Nucleus accumbens (tissue), 56 donors: ENCODE measurements at places on chromosomes 11 and 22.

DNA sequence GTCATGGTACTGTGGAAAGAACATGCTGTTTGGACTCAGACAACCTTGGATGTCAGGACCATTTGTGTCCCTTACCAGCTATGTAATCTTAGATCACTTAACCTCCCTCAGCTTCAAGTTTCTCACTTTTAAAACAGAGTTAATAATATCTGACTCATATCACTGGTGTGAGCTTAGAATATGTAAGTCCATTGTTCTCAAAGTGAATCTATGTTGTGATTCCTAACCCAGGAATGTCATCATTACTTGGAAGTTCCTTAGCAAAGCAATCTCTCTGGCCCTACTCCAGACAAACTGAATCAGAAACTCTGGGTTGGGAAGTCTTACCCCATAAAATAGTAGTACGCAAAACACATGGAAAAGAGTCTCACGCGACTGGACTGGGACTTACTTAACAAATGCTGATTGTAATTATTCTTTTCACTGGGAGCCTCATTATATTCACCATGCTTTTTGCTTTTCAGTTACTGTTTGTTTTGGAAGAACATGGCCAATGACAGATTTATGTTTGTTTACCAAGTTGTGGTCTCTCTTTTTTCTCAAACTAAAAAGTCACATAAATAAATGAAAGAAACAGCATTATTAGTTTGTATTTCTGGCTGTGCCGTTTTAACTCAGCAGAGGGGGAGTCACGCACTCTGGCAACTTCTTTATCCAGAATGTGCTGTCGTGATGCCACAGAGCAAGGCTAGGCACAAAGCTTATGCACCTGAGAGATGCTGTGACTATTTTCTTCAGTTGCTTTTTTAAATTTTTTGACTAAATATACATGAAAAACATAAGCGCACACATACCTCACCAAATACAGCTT lies 217.7 kb upstream of the CTSC start:
- DNase-seq: no peak

- DNase-seq: peak; percentile 40
Observed at GRCh38 chr22:38782402-38783094, 11.4 kb downstream of the DNAL4 start.

DNA sequence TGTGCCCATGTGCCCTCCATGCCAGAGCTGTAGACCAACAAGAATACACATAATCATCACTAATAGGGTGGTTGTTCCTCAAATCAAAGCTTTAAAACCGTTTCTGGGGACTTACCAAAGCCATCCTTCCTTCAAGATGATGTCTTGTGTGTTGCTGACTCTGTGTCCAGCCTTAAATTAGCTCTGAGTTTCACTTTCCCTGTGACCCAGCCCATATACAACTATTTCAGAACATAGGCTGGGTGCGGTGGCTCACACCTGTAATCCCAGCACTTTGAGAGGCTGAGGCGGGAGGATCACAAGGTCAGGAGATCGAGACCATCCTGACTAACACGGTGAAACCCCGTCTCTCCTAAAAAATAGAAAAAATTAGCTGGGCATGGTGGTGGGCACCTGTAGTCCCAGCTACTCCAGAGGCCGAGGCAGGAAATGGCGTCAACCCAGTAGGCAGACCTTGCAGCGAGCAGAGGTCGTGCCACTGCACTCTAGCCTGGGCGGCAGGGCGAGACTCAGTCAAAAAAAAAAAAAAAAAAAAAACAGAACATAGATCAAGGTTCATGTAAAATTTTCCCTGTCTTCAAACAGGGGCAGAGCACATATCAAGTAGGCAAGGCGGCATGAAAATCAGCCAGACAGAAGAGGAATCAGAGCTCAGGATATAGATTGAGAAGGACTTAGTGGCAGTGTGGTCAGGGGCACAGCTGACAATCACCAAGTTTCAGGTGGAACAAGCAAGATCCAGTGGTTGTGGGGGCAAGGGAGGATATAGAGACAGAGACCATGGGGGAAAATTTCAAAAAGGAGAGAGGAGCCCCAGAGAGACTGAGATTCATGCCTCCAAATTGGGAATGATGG lies at the start of gene PLAAT2:
Gene PLAAT2, minus strand, starts transcription at position 179 of the 855 bp plus-strand sequence. Its CDS starts 55 bp downstream, at position 124.
- no peak for DNase-seq

- DNase-seq: no peak
Observed at GRCh38 chr11:68854273-68854958, 12.7 kb upstream of the CPT1A start.

DNA sequence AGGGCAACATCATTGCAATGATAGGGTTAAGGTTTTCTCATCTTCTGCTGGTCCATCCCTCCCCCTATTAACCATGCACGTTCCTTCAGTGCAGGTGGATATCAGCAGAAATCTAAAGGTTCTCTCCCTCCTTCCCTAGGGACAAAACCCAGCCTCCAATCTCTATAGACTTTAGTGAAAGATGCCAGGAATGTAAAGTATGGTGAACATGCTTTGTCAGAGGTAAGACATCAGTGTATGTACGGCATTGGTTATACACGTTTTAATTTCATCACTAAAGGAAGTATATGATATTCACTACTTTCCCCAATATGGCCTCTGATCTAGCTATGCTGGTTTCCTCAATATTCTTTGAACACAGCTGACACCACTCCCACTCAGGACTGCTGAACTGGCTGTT lies 81.2 kb upstream of the LDLRAD3 start:
- no peak for DNase-seq

- no peak for DNase-seq
Observed at GRCh38 chr22:27614006-27614649, 187.4 kb downstream of the MN1 start.

- no peak for DNase-seq
Observed at GRCh38 chr11:124891373-124891861, 6.2 kb downstream of the ROBO4 start.

- DNase-seq: no peak
Observed at GRCh38 chr22:23777776-23778576, 5.3 kb downstream of the MMP11 start.

GRCh38 chr11:11039208-11039965 lies 181.5 kb upstream of the ZBED5 start:
- DNase-seq: no peak

- DNase-seq: no peak
Observed at GRCh38 chr11:117143390-117143789, 697 bp upstream of the PAFAH1B2 start.

- no peak for DNase-seq
Observed at GRCh38 chr11:62669420-62670161, 1.9 kb upstream of the UQCC3 start.

- DNase-seq: no peak
Observed at GRCh38 chr22:28759861-28760560, 12.5 kb upstream of the CCDC117 start.

- no peak for DNase-seq
Observed at GRCh38 chr22:28208036-28208435, 289.0 kb upstream of the PITPNB start.

DNA sequence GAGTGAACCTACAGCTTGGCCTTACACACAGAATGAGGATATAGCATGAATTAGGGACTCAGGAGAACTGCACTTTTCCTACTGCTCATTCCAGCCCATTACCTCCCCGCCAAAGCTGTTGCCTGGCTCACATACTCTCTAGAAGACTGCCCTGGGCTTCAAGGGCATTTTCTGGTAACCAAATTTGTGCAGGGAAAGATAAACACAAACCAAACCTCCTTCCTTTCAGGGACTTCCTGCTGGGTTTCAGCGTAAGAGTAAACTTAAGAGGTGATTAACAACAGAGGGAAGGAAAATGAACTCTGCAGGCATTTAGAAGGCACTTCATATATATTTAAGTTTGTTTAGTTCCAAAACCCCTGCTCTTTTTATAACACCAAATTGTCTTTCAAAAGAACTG lies 194.9 kb downstream of the SWAP70 start:
- DNase-seq: no peak

GRCh38 chr22:49402169-49402568 lies 425.5 kb downstream of the BRD1 start:
- no peak for DNase-seq

DNA sequence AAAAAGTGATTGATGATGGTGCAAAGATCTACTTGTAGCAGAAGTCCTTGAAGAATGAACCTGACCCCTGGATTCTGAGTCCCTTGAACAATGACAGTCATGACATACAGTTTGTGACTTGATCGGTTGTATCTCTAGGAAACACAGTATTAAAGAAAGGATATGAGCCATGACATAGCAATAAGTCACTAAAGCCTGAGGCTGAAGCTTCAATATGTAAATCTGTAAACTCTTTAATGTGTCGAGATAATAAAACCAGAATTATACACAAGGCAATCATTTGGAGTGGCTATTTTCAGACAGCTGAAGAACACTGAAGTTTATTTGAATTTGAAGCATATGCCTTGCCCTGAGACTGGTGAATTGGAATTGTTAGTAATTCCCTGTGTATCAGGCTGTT lies 911.5 kb upstream of the RAG2 start:
- DNase-seq: no peak

GRCh38 chr11:22733475-22734248 lies 67.3 kb downstream of the GAS2 start:
- no peak for DNase-seq

GRCh38 chr11:47716692-47717091 lies 1.5 kb upstream of the AGBL2 start:
- no peak for DNase-seq

- no peak for DNase-seq
Observed at GRCh38 chr22:27113641-27114040, 456.3 kb downstream of the MIAT start.

GRCh38 chr22:47281126-47282106 lies 519.0 kb downstream of the TBC1D22A start:
- DNase-seq: no peak

- no peak for DNase-seq
Observed at GRCh38 chr11:64260147-64260708, 8.9 kb downstream of the PLCB3 start.

DNA sequence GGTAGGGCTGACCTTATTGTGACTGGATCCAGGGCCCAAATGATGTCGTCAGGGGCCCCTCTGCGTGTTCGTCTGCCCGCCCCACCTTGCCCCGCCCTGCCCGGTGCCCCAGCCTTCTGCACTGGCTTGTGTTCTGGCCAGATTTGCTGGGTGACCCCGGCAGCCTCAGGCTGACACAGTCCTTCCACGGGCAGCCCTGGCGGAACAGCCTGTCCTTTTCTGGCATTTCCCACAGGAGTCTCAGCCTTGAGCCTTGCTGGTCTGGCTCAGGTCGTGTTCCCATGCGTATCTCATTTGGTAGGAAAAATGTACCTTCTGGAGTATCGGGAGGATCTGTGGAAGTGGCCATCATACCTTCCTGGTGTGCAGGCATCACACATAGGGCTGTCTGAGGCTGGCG lies 31.0 kb downstream of the IGHMBP2 start:
- DNase-seq: no peak

DNA sequence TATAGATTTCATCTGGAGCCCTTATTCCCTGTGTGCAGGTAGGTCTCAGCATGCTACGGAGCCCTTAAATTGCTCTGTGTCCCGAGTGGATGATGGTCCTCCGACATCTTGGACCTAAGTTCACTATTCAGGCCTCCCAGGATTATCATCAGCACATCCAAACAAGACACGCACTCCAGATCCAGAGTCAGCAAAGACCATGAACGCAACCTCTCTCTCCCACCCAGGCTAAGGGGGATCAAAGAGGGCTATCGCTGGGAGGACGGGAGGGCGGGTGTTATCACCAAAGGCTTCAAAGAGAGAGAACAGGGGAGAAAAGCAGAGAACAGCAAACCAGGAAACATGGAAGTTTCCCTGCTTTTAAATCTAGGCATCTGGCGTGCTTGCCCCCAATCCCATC lies 659.4 kb downstream of the TBC1D22A start:
- no peak for DNase-seq
